ENCODE measurements at places on chromosomes 11 and 22. TPM values are rescaled to one million over a fixed set of nuclear protein-coding genes. Genes with fewer than 3 reads are reported as not detected.

MMP13 gene
- not detected for total RNA-seq

MUC5AC gene
- total RNA-seq: 1.5 TPM

MED15 gene
- total RNA-seq: 58.9 TPM

A4GALT gene
- total RNA-seq: 15.2 TPM

CALCA gene
- not detected for total RNA-seq

CNTF gene
- 1.5 TPM for total RNA-seq

FAT3 gene
- 0.59 TPM for total RNA-seq

MOV10L1 gene
- total RNA-seq: not detected

NRXN2 gene
- 0.22 TPM for total RNA-seq

GAL3ST3 gene
- total RNA-seq: not detected

OR8A1 gene
- not detected for total RNA-seq

PRODH gene
- 0.89 TPM for total RNA-seq

DBX1 gene
- total RNA-seq: not detected

KLHDC7B gene
- not detected for total RNA-seq

MMP27 gene
- total RNA-seq: not detected

HEPACAM gene
- not detected for total RNA-seq

RHOD gene
- 49.4 TPM for total RNA-seq

THRSP gene
- total RNA-seq: not detected

ACO2 gene
- 50.5 TPM for total RNA-seq

JHY gene
- total RNA-seq: 3.5 TPM

GRAP2 gene
- not detected for total RNA-seq

SHANK3 gene
- 4.1 TPM for total RNA-seq

SLC39A13 gene
- total RNA-seq: 49.5 TPM

RFPL1 gene
- total RNA-seq: not detected

PHOX2A gene
- not detected for total RNA-seq

TMEM121B gene
- total RNA-seq: 0.19 TPM

OR2AT4 gene
- total RNA-seq: not detected

RBX1 gene
- 56.0 TPM for total RNA-seq

LDHAL6A gene
- total RNA-seq: not detected

USP28 gene
- 16.3 TPM for total RNA-seq

GGTLC3 gene
- total RNA-seq: not detected

SLC6A5 gene
- not detected for total RNA-seq

OR51I1 gene
- total RNA-seq: not detected

HSPB2 gene
- total RNA-seq: 0.29 TPM

SEC14L6 gene
- total RNA-seq: not detected

OR5B21 gene
- total RNA-seq: not detected

HTR3B gene
- not detected for total RNA-seq

OR4D5 gene
- not detected for total RNA-seq

P2RX6 gene
- total RNA-seq: 1.2 TPM

GGTLC2 gene
- total RNA-seq: not detected

GLYAT gene
- total RNA-seq: not detected

CELSR1 gene
- total RNA-seq: 27.9 TPM

SLC17A6 gene
- total RNA-seq: not detected

All from A549 treated with GW870086 at 1 μM for 4 hours (cell line).